Upper lobe of right lung (tissue), 1 donor: ENCODE measurements at places on chromosomes 1 and 21. TPM values are rescaled to one million over a fixed set of nuclear protein-coding genes. Genes with fewer than 3 reads are reported as not detected.

GPR3 gene
- total RNA-seq, result 0.90 TPM

AKR1A1 gene
- 167 TPM for total RNA-seq

CHIT1 gene
- 751 TPM for total RNA-seq

CAPZA1 gene
- 123 TPM for total RNA-seq

DNA sequence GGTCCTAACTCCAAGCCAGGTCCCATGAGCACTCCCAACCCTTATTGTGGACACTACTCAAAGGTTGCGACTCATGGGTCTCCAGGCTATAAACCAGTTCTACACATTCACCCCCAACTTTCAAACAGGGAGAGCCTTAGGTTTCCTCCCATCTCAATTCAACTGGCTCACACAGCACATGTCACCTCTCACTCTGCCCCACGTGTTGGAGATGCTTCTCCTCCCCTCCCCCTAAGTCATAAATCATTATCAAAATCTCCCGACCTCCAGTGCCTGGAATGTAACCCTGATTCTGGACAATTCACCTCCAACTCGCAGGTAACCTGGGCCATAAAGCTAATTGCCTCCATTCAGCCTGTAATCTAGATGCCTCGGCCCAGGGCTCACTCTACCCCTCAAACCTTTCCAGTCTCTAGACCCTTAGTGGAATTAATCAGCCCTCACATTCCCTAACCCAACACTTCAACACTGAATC, 595 bp downstream of the AK2 start:
- no peak for DNase-seq

- no peak for DNase-seq
Observed at GRCh38 chr1:196960854-196961253, 16.5 kb upstream of the CFHR5 start.

- DNase-seq, result no peak
Observed at GRCh38 chr1:47198214-47198613, 8.4 kb upstream of the PDZK1IP1 start.

DNA sequence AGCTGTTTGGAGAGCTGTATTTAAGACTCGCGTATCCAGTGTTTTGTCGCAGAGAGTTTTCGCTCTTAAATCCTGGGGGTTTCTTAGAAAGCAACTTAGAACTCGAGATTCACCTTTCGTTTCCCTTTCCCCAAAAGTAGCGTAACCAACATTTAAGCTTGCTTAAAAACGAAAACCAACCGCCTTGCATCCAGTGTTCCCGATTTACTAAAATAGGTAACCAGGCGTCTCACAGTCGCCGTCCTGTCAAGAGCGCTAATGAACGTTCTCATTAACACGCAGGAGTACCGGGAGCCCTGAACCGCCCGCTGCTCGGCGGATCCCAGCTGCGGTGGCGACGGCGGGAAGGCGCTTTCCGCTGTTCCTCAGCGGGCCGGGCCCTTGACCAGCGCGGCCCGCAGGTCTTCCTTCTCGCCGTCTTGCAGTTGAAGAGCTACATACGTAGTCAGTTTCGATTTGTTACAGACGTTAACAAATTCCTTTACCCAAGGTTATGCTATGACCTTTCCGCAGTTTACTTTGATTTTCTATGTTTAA, 1.9 kb downstream of the OLIG1 start:
- no peak for DNase-seq

DNA sequence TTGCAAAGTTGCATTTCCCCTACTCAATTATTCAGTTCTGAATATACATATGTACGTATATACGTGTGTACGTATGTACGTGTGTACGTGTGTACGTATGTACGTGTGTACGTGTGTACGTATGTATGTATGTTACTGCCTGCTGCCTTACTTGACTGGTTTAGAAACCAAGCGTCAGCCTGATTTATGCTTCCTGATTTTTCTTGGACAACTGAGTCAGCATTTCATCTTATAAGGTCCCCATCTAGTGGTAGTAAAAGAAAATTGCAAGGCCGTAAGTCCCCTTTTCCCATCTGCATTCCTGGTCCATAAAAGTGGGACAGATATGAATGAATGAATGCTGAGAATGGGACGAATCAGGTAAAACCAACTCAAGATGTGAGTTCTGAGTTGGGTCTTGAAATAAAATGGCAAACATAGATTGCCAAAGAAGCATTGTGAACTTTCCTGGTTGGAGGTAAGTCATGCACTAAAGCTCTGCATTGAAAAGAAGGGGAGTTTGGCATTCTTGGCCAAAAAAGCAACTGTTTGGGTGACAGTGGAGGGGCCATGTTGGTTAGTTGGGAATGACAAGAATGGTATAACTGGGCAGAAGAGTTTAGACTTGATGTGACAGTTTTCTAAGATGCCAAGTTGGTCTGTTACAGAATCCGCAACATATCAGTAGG, 76.4 kb upstream of the DNAH14 start:
- DNase-seq, result no peak

- no peak for DNase-seq
Observed at GRCh38 chr1:100759188-100759587, 39.6 kb downstream of the VCAM1 start.

GRCh38 chr1:171160639-171161354, 24.3 kb upstream of the FMO2 start:
- DNase-seq, result no peak

DNA sequence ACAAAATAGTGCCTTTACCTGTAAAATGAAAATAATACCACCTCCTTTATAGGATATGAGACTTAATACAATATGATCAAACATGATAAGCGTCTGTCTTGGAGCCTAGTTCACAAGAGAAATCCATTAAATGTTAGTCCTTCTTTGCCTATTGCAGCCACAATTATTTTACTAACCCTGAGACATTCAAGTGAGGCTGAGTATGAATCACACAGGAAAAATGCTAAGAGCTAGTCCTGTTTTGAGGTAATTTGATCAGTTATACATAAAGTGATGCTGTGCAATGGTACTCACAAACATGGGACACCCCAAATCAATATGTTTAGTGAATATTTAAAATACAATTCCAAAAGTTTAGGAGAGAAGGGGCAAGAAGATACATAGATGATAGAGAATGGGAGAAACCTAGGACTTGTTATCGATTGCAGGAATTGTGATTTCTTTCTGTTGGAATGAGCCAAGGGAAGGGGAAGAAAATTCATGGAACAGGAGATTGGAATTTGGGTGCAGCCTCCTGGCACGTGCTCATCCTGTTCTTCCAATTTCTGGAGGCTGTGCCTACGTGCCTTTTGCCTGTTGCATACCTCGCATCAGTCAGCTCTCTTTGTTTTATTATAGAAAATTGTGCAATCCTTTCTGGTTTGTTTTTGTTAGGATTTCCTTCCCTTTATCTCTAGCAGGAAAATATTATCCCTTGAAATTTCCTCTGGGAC, 39.9 kb upstream of the BACH1 start:
- DNase-seq, result no peak

GRCh38 chr1:43908858-43909257, 24.7 kb upstream of the ARTN start:
- no peak for DNase-seq

DNA sequence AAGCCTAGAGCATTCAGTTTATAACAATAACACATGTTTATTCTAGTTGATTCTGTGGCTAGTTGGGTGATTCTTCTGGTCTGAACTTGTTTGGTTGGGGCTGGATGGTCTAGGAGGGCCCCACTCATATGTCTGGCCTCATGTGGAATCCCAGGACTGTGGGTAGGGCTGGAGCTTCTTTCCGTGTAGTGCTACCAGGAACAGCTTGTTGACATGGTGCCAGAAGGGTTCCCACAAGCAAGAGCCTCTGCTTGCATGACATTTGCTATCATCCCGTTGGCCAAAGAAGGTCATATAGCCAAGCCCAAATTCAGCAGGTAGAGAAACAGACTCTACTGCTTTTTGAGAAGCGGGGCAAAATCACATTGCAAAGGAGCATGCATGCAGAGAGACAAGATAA, 67.6 kb upstream of the PPP2R5A start:
- DNase-seq, result no peak

DNA sequence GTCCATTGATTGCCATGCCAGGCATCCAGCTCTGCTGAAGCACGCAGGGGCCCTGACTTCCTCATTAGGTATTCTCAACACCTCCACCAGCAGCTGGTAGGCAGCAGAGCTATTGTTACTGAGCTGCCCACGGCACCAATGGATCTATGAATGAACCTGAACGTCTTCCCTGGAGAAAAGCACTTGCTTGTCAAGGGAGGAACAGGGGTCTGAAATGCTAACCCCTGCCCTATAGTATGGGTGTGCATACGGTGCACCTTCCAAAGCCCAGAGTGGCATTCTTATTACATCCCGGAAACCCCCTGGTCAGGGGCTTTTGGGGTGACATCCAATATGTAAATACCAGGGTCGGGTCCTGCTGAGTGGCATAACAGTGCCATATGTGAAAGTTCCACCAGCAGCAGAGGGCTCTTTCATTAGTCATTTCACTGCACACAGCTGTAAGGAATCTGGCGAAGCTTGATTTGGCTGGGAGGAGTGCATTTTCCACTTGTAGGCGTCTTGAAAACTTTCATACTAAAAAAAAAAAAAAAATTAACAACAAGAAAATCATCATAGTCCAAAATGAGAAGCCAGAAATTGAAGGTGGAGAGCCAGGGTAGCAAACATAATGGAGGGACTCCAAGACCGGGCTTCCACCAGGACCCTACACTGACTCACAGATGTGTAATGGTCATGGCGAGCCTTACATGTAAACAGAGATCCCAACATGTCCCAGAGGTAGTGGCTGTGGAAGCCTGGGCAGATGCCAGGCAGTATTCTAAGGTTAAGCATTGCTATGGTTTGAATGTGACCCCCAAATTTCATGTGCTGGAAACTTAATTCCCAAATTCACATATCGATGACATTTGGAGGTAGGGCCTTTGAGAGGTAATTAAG, 58.8 kb upstream of the PRDX6 start:
- DNase-seq, result no peak

DNA sequence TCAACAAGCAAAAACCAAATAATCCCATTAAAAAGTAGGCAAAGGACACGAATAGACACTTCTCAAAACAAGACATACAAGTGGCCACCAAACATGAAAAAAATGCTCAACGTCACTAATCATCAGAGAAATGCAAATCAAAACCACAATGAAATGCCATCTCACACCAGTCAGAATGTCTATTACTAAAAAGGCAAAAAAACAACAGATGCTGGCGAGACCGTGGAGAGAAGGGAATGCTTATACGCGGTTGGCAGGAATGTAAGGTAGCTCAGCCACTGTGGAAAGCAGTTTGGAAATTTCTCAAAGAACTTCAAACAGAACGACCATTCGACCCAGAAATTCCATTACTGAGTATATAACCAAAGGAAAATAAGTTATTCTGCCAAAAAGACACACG, 145.1 kb upstream of the EDN2 start:
- DNase-seq, result no peak

- DNase-seq, result no peak
Observed at GRCh38 chr1:84846387-84846786, 46.6 kb downstream of the LPAR3 start.

DNA sequence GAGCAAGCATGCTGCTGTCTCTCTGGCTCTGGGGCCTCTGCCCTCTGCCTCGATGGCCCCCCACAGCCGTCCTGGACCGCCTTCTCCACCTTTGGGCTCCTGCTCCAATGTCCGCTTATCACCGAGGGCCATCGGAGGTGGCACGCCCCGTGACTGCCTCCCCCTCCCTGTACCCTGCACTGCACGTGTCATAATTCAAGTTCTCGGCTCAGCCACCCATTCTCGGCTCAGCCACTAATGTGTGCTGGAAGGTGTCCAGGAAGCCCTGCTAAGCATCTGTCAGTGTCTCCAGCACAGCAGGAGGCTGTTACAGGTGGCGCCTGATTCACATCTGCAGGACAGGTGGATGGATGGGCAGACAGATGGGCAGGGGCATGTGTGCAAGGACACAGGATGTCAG, 45.5 kb downstream of the TP73 start:
- no peak for DNase-seq
